ENCODE measurements at places on chromosomes 4 and X. TPM values are rescaled to one million over a fixed set of nuclear protein-coding genes. Genes with fewer than 3 reads are reported as not detected.

The PRPS2 gene
- total RNA-seq: 17.2 TPM

The NDST3 gene
- 1.3 TPM for total RNA-seq

The TLR6 gene
- total RNA-seq: 2.9 TPM

The SLC30A9 gene
- total RNA-seq: 44.6 TPM

The SULT1E1 gene
- 1.9 TPM for total RNA-seq

The TRPC3 gene
- 0.20 TPM for total RNA-seq

The FGFBP2 gene
- not detected for total RNA-seq

The KLB gene
- not detected for total RNA-seq

The PDGFC gene
- 131 TPM for total RNA-seq

The DGKK gene
- not detected for total RNA-seq

The COX7B2 gene
- total RNA-seq: not detected

The P2RY4 gene
- total RNA-seq: not detected

The RASL11B gene
- 8.1 TPM for total RNA-seq

The WAS gene
- 0.37 TPM for total RNA-seq

The TEX13B gene
- not detected for total RNA-seq

The CACNA1F gene
- not detected for total RNA-seq

The GBA3 gene
- not detected for total RNA-seq

The ZFP42 gene
- total RNA-seq: 0.51 TPM

The CHRDL1 gene
- 1.2 TPM for total RNA-seq

The TLR3 gene
- total RNA-seq: 7.9 TPM

The ARHGAP6 gene
- total RNA-seq: 0.48 TPM

The MBNL3 gene
- 3.8 TPM for total RNA-seq

The GYG2 gene
- total RNA-seq: 14.1 TPM

The PROM1 gene
- 0.10 TPM for total RNA-seq

The USP51 gene
- 1.1 TPM for total RNA-seq

The ZNF280C gene
- total RNA-seq: 5.6 TPM

The RBMXL3 gene
- not detected for total RNA-seq

The ATP11C gene
- total RNA-seq: 23.9 TPM

The KIF4A gene
- total RNA-seq: 4.5 TPM

The NKRF gene
- total RNA-seq: 7.8 TPM

The POLN gene
- 9.1 TPM for total RNA-seq

The ING2 gene
- total RNA-seq: 11.0 TPM

The AMTN gene
- total RNA-seq: not detected

The UBE2D3 gene
- 234 TPM for total RNA-seq

The MTMR8 gene
- total RNA-seq: 1.5 TPM

The ZGRF1 gene
- total RNA-seq: 9.1 TPM

The TEX13C gene
- not detected for total RNA-seq

The DBET gene
- not detected for total RNA-seq

The RAB39B gene
- 3.1 TPM for total RNA-seq

The GAGE1 gene
- total RNA-seq: not detected

The FHIP1A gene
- 1.7 TPM for total RNA-seq

The PAGE1 gene
- total RNA-seq: not detected

The TASL gene
- total RNA-seq: not detected

The IRS4 gene
- total RNA-seq: not detected

The ZNF718 gene
- total RNA-seq: 7.1 TPM

The CFAP99 gene
- total RNA-seq: not detected

The CENPC gene
- 11.0 TPM for total RNA-seq

The CLGN gene
- total RNA-seq: 0.60 TPM

The ABLIM2 gene
- 0.64 TPM for total RNA-seq

The UNC5C gene
- 4.7 TPM for total RNA-seq

The DCUN1D4 gene
- total RNA-seq: 51.8 TPM

The SMR3B gene
- total RNA-seq: not detected

The PABPC1L2A gene
- total RNA-seq: not detected

The ZNF732 gene
- 1.1 TPM for total RNA-seq
